ENCODE measurements at places on chromosomes 6 and 20.

- no peak for DNase-seq
Observed at GRCh38 chr6:63352069-63352543, 32.3 kb upstream of the LGSN start.

DNA sequence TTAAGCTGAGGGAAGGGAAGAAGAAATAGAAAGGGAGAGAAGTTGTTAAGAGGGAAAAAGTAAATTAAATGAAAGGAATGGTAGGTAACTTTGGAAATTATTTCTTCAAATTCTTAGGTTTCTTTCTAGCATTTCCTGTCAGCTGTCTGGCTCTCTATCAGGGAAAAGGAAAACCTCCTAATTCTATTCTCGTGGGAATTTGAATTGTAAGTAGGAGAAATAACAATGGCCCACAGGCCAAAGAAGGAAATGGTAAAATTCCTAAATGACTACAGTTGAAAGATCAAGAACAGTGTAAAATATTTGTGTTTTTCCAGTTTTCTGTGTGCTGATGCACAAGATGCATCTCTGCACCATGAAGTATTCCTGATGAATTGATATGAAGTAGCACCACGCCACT lies 173.0 kb downstream of the IBTK start:
- no peak for DNase-seq

GRCh38 chr6:96391776-96392360 lies 129.7 kb upstream of the UFL1 start:
- peak; percentile 7 for DNase-seq

- DNase-seq = no peak
Observed at GRCh38 chr20:62119115-62119514, 3.2 kb upstream of the LSM14B start.

- DNase-seq = peak; percentile 72
Observed at GRCh38 chr20:49846206-49846807, 33.7 kb downstream of the SLC9A8 start.

DNA sequence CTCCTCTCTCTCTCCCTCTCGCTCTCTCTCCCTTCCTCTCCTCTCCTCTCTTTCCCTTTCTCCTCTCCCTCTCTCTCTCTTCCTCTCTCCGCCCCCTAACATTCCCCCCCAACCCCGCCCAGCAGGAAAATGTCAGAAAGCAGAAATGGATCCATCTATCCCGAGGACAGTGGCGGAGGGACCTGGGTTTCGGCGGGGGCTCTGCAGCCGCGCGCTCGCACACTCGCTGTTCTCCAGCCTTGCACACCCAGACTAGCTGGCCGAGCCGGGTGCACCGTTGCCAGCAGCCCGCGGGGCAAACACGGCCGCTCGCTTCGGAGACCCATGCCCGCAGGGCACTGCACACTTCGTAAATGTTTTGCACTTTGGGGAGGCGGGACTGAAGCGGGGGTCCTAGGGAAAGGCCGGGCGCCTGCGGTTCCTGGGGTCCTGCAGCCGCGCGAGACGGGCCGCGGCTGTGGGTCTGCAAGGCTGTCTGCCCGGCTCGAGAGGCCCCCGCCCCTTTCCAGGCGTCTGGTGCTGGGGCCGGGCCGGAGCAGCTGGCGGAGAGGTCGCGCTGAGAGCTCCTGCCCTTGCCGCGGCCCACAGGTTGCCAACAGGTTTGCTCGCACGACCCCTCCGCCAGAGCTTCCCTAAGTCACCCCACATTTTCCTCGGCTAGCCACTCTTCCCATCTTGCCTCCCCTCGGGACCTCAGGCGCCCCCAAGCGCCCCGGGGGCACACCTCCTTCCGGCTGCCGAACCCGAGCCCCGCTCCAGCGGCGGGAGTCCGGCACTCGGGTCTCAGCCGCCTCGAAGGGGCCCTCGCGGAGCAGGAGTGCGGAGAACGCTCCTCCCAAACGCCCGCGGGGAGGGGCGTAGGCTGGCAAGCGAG lies 818 bp upstream of the MDGA1 start:
- peak; percentile 48 for DNase-seq

DNA sequence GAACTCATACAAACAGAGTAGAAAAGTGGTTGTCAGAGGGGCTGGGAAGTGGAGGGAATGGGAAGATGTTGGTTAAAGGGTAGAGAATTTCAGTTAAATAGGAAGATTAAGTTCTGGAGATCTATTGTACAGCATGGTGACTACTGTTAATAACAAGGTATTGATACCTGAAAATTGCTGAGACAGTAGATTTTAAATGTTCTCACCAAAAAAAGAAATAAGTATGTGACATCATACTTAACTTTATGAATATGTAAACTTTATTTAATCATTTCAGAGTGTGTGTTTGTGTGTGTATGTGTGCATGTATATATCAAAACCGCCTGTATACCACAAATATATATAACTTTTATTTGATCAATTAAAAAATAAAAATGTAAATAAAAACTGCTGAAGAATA lies 896.4 kb downstream of the TFAP2A start:
- no peak for DNase-seq

DNA sequence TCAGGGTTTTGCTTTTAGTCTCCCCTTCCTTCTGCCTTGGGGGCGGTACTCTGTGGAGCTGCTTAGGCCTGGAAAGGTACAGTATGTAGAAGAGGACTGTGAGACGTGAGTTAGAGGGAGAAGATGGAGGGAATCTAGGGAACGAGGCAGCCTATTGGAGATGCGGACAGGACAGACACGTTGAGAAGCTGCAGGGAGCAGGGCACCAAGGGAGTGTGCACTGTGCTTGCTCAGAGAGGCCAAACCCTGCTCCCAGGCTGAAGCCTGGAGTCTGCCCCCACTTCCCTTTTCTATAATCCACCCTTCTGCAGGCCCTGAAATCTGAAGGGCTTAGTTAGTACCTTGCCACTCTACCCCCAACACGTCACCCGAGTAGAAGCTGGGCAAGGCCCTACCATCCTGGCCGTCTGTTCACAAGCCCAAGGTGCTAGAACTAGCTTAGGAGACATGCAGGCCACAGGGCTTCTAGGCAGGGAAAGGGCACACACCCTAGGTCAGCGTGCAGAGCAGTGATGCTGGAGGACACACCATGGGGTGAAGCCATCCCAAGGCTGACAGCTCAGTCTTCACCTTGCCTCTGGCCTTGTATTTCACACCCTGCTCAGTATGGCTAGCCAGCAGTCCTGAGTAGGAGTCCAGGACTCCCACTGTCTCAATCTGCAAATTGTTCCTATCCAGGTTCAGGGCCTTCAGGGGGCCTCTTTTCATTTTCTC lies 6.9 kb downstream of the TP53INP2 start:
- no peak for DNase-seq

- no peak for DNase-seq
Observed at GRCh38 chr6:49782725-49783124, 4.4 kb downstream of the PGK2 start.
